ENCODE measurements at places on chromosomes 5 and 9.

DNA sequence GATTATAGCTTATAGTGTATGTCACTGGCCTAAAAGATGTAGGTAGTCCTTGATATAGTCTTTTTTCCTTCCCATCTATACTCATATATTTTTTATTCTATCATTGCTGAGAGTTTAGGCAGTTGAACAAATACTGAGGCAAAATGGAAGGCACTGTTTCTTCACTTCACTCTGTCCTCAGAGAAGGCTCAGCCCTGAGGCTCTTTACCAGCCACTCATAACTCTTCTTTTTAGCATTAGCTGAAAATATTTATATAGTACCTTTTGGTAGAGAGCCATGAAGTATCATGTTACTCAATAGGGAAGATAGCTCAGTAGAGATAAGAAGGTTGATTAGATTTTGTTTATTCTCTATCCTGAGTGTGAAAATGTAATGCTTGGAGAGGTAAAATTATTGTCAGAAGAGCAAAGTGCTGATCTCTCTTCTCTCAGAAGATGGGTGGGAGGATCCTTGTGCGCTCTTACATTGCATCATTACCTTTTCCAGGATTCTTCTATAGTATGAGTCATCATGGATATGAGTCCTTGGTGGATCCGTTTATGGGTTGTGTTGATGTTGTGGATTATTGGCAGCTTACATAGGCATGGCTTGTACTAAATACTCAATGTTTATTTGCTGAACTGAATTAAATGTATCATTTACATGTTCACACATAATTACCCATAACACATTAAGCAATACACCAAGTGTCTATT lies 88.1 kb downstream of the ANXA1 start:
- no peak for DNase-seq

- no peak for DNase-seq
These were observed 78.5 kb downstream of the SH3TC2 start for GRCh38 chr5:148984345-148984744.

- DNase-seq, result no peak
These were observed 178.4 kb downstream of the MPDZ start for GRCh38 chr9:13100914-13101572.

- DNase-seq, result no peak
These were observed 63.7 kb upstream of the IFNK start for GRCh38 chr9:27460226-27461023.

GRCh38 chr5:158634714-158635113 lies 465.0 kb downstream of the EBF1 start:
- no peak for DNase-seq

- no peak for DNase-seq
These were observed 173.1 kb downstream of the PLPPR1 start for GRCh38 chr9:101201630-101202029.

DNA sequence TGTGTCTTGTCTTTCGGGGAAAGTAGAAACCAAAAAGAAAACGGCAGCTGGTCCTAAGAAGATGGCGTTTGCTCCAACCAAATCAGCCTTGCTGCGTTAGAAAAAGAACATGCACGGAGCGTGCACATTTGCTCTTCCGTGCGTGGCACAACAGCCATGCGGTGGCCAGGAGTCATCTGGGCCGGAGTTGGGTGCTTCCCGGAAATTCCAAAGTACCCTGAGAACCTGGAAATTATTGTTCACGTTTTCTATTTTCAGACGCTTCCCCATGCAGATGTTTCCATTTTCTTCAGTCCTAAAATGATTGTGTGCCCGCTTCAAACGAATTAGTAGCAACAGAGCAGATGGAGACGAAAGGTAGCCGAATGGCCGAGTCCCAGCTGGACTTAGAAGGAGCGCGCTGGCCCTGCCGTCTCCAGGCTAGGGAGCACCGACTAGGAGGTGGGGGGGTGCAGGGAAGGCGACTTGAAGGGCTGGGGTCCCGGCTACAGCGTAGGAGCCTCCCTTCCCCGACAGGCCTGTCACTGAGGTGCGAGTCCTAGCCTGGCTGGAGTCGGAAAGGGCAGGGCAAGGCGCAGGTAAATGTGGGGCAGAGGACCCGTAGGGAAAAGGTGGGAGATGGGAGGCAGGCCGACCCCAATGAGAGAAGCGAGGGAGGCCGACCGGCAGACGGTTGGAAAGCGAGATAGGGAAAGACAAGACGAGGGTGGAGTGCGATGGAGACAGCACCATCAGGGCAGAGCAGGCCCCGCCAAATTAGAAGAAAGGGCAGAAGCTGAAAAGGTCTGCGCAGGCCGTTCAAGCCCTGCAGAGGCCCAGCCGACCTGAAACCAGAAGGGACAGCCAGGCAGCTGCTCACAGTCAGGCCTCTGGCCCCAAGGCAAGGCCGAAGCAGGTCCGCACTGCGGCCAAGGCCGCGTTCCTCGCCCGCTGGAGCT lies 1.4 kb downstream of the BARX1 start:
- DNase-seq, result no peak

GRCh38 chr9:77125665-77126064 lies 51.7 kb upstream of the VPS13A start:
- DNase-seq, result no peak

DNA sequence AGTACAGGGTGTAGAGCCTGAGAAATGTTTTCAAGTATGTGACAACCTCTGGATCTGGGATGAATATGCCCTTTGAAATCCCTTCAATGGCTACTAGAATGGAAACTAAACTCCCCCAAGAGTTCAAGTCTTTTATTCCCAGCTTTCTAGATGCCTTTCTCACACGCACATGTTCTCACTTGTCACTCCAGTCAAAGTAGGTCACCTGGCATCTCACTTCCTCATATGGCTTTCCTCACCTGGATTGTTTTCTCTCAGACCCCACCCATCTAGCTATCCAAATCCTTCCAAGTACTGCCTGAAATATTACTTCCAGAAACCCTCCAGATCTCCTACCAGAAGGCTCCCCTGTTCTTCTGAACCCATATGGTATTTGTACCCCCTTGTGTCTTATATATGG lies 615.4 kb upstream of the KLF4 start:
- no peak for DNase-seq

DNA sequence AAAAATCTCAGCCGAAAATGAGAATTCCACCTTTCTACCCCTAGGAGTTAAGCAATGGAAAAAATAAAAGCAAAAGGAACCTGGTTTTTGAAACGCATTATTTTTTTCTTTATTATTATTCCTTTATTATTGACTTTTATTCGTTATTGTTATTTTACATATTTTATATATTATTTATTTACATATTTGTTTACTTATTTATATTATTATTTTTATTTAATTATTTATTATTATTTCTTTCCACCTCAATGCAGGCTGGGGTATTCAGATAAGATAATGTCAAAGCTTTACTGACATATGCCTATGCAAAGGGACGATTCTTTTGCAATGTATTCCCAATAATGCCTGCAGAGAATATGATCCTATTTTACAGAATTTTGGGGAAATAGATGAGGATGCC lies 16.7 kb downstream of the UGT3A2 start:
- DNase-seq, result no peak

- no peak for DNase-seq
These were observed 72.7 kb downstream of the ZFAND5 start for GRCh38 chr9:72292256-72292682.

- no peak for DNase-seq
These were observed 77.7 kb upstream of the PHYKPL start for GRCh38 chr5:178310130-178310865.

DNA sequence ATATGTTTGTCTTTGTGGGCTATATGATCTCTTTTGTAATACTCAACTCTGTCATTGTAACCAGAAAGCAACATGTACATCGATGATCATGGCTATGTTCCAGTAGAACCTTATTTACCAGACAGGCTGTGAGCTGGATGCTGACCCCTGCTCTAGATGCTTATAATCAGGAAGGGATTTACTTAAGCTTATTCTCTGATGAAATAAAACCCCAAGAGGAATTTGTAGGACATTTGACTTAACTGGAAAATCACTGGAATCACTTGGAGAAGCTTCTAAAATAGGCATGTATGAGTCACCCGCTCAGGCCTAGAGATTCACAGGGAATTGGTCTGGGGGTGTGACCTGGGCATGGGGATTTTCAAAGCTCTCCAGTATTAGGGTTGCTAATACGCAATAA lies 285.8 kb upstream of the ZNF608 start:
- DNase-seq, result no peak

DNA sequence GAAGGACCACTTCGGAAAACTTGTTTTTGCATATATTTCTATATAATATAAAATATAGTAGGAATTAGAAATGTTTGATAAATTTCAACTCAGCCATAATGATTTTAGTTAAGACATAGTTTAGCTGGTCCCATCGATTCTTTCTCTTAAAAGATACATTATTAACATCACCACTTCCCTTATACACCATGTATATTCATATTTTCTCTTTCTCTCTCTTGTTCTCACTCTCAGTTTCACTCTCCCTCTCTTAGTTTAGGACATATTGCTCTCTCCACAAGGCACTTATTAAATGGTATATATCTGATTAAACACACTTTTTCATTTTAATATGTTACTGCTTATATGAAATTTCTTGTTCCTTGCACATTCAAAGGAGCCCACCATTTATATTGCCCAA lies 90.1 kb upstream of the RASEF start:
- DNase-seq, result no peak

- no peak for DNase-seq
These were observed 107.1 kb upstream of the POC5 start for GRCh38 chr5:75824323-75824722.

DNA sequence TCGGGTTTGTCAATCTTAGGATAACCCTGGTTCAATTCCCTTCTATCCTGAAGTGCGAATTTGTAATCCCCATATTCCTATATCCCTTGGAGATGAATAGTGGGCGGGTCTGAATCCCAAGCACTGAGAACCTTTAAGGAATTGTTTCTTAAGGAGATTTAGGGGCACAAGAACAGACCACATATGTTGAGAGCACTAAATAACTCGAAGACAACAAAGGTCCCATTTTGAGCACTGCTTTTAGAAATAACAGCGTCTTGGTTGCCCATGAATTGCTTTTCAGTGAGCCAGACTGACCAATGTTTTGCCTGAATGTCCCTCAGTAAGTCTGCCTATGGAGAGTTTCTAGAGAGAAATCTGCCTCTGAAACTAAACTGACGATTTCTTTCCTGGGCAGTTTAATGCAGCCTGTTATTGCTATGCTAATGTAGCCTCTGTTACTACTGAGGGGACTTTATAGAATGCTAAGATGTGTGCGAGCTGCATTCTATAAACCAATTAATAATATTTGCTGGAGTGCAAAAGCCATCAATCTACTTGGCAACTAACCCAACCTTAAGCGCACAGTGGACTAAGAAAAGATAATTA lies 445.0 kb upstream of the DMAC1 start:
- DNase-seq, result no peak

GRCh38 chr5:90134892-90135291 lies 274.7 kb downstream of the CETN3 start:
- no peak for DNase-seq

DNA sequence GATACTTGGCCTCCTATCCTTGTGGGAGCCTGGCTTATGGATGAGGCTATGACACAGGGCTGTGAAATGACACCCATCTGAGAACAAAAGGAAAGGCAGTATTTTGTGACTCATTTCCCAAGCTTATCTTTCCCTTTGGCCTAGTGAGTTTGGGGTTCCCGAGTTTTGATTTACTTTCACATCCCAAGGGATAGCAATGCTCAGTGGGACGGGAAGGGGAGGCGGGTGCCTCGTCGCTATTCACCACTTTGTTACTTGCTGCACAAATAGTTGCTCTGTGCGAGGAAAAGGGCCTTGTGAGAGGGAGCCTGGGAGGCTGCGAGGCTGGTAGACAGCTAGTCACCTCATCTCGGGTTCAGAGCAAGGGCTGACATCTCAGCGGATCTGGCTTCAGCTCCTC lies 59.1 kb upstream of the ENTREP1 start:
- no peak for DNase-seq

DNA sequence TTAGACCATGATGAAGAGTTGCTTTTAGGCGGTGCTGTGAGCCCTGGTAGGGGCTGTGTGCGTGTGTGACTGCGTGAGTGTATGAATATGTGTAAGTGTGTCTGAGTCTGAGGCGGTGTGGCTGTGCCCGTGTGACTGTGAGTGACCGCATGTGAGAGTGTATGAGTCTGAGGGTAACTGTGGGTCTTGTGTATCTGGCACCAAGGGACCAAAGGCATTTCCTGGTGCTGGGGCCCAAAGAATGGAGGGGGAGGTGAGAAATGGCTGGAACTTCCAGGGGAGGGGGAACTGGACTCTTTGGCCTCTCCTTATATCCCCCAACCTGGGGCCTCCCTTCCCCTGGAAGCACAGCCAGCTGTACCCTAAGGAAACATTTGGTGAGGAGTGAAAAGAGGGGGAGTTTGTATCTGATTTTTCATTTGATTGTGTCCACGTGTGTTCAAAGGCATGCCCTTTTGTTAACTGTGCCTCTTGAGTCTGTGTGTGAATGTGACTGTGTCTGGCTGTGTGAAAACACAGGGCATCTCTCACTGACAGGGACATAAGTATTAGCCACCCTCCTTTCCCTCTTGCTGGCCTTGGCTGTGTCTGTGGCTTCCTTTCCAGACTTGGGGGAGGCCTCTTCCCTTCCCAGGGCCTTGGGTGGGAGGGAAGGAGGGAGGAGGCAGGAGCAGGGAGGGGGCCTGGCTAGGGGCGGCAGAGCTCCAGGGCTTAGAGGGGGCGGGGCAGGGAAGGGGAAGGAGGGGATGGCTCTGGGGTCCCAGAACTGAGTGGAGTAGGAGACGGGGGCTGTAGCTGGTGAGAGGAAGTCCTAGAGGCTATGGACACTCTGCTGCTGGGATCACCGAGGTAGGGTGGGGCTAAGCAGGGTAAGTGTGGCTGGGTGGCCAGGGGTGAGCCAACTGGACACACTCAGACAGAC lies 1.4 kb downstream of the IL11RA start:
- DNase-seq, result no peak

GRCh38 chr5:75632321-75632720 lies 21.1 kb downstream of the ANKDD1B start:
- DNase-seq, result no peak

- DNase-seq, result no peak
These were observed 205.2 kb downstream of the NR3C1 start for GRCh38 chr5:143198332-143198731.

DNA sequence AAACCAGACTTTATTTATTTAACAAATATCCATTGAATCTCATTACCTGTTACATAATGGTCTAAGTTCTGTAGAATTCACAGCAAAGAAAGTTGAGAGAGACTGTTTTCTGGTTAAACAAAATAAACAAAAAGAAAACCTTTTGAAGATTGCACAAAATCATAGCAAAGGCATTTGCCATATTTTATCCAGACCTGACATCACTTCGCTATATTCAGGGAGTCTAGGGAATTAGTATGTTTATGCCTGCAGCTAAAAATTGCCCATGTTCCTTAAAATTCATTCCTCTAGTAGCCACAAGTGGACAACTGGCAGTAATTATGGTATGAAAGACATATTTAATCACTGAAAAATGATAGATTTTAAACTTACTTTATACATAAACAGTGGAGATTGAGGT lies 577.0 kb upstream of the DAB2 start:
- no peak for DNase-seq

Measured in right renal pelvis (tissue), 4 donors.